ENCODE measurements at places on chromosomes 13 and 19.

DNA sequence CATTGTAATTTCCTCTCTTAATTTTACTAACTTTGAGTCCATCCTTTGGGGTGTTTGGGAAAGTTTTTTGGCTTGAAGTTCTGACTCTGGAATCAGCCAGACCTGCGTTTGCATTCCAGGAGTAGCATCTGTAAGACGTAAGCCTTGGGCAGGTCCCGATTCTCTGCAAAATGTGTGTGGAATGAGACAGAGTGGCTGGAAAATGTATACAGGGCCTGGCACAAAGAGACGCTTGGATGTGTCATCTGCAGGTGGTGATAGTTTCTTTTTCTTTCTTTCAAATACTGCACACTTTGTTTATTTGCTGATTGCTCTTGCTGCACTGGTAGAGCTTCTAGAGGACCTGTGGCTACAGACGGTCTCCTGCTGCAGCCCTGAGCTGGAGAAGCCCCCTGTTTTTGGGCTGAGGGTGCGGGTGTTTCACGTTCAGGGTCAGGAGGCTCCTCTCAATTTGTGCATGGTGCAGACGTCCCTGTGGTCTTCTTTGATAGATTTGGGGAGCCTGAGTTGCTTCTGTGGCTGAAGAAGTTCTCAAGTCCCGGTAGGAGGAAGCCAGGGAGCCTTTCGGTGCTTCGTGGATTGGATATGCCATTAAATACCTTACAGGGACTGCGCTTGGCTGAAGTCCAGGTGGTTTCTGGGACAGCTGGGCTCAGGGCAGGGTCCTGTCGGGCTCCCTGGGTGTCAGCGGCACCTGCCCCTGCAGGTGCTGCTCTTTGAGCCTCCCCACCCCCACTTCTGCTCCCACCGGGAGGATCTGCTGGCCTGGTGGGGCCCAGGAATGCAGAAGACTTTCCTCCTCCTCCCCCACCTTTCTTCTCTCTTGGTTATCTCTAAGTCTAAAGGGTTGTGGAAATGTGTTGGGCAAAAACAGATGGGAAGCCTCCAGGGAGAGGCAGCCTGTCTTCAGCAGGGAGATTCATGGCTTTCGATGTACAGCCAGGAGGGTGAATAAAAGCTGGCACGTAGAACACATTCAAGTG lies 44.0 kb upstream of the GAS6 start:
- DNase-seq, result no peak
- H3K36me3 ChIP-seq, result no peaks in the 10 kb centered on the region
- no peak overlapping the region for H3K27ac ChIP-seq
- H3K4me1 ChIP-seq, result no peaks in the 10 kb centered on the region
- no peaks in the 10 kb centered on the region for H3K27me3 ChIP-seq

GRCh38 chr19:36196249-36196648 lies 18.2 kb downstream of the ZNF565 start:
- H3K4me1 ChIP-seq, result no peaks in the 10 kb centered on the region
- no peaks in the 10 kb centered on the region for H3K36me3 ChIP-seq
- no peaks in the 10 kb centered on the region for H3K27me3 ChIP-seq
- H3K4me3 ChIP-seq, result no peak overlapping the region
- no peak for DNase-seq

DNA sequence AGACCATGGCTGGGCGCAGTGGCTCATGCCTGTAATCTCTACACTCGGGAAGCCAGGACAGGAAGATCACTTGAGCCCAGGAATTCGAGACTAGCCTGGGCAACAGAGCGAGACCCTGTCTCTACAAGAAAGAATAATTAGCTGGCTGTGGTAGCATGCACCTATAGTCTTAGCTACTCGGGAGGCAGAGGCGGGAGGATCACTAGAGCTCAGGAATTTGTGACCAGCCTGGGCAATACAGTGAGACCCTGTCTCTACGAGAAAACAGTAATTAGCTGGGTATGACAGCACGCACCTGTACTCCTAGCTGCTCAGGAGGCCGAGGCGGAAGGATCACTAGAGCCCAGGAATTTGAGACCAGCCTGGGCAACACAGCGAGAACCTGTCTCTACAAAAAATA lies 7.4 kb downstream of the DNMT1 start:
- H3K4me1 ChIP-seq, result no peaks in the 10 kb centered on the region
- 0 out of 2 replicates have a peak, but pooled peaks cover 4% of the 10 kb centered on the region for H3K36me3 ChIP-seq
- no peak overlapping the region for H3K27ac ChIP-seq
- DNase-seq, result no peak

DNA sequence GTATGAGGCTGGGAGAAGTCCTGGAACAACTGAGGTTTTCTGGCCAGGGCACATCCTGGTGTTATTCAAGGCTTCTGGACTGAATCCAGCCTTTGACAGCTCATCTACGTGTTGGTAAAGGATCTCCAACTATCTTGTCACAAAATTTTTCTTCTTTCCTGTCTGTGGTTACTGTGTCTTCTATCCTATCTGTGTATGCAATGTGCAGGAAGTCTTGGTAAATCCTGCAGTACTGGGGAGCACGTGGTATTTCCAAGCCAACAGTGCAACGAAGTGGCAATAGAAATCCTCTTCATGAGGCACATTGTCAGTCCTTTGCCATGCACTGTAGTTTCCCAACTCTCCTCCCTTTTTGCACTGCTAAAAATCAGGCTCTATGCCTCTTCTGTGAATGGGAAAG lies 86.7 kb downstream of the ZNF100 start:
- 0 out of 2 replicates have a peak, but pooled peaks cover 8% of the 10 kb centered on the region for H3K36me3 ChIP-seq
- no peak overlapping the region for H3K4me3 ChIP-seq
- DNase-seq, result no peak
- H3K27ac ChIP-seq, result no peak overlapping the region

DNA sequence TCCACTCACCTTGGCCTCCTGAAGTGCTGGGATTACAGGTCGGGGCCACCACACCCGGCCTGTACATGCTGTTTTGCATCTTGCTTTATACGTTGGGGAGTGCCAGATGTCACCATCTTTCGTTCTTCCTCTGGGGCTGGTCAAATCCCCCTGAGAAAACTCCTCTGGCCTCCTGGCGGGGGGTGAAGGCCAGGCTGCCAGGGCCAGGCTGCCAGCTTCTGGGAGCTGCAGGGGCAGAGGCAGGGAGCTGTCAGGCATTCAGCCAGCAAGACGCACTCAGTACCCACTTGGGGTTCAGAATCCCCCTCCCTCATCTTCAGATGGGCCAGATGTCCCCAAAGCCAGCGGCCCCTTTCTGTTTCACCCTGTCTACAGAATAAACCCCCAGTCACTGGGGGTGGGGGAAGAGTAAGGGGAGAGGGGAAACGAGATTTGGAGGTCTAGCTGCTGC lies 16.1 kb downstream of the ZSWIM9 start:
- DNase-seq, result no peak
- no peak overlapping the region for H3K27ac ChIP-seq
- no peaks in the 10 kb centered on the region for H3K27me3 ChIP-seq
- H3K36me3 ChIP-seq, result peaks cover 7% of the 10 kb centered on the region
